CD4-positive, alpha-beta T cell treated with Interleukin-2 at 100 ng/mL for 4 hours (primary cell): ENCODE measurements at places on chromosomes 2 and 18.

GRCh38 chr2:38712871-38713270, 38.3 kb downstream of the SRSF7 start:
- no peak for DNase-seq

DNA sequence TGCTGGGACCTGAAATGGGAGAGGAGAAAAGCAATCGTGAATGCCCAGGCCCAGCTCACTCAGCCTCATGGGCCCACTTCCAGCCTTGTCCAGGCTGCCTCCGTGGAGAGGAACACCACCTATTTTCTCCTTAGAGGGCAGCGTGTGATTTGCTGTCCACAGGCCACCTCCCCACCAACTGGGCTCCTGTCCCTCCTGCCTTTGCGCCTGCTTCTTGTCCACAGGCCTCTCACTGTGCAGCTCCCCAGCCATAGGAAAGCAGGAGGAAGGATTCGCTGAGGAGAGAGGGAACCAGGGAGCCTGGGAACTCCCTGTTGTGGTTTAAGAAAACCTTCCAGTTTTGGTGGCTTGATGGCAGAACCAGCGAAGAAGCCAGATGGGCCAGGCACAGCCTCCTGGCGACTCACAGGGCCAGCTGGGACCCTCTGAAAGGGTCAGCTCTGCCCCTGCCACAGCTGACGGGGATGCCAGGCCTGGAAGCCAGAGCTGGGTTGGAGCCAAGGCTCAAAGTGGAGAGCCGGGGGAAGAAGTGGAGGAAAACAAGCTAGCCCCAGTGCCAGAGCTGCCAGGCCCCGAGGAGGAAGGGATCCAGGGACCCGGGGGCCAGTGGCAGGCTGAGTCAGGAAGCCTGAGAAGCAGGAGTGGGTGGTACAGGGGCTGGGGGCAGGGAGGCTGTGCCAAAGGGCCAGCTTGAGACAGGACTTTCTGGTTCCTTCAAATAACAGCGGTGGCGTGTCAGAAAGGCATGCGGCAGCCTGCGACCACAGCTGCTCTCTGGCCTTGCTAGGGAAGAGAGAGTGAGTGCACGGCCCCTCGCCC, 9.9 kb downstream of the TMBIM1 start:
- DNase-seq: no peak

DNA sequence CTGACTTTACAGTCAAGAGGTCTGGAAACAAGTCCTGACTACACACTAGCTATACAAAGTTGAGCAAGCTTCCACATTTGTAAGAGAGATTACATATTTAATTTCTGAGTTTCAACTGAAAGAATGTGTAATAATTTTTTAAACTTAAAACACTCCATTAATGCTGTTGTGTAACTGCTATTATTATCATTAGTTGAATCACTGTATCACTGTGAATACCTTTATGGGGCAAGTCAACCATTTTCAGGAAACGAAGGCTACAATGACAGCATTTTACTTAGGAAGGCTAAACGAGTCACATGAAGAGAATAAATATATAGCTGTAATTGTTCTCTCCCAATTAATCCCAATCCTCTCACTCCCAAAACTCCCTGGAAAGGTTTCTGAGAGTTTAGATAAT, 46.3 kb downstream of the TRIP12 start:
- no peak for DNase-seq

DNA sequence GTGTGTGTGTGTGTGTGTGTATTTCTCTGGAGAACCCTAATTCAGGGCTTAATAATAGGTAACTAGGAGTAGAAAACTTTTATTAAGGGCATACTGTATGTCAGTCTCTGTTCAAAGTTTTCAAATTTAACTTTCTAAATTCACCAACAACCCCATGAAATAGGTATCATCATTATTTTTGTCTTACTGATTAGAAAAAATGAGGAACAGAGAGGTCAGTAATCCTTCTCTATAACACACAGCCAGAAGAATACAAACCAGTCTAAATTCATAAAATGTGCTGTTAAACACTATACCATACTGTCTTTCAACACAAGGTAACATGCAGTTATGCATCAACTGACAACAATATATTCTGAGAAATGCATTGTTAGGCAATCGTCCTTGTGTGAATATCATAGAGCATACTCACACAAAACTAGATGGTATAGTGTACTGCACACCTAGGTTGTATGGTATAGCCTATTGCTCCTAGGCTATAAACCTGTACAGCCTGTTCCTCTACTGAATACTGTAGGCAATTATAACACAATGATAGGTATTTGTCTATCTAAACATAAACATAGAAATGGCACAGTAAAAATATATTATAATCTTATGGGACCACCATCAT, 143.1 kb downstream of the PTH2R start:
- no peak for DNase-seq

DNA sequence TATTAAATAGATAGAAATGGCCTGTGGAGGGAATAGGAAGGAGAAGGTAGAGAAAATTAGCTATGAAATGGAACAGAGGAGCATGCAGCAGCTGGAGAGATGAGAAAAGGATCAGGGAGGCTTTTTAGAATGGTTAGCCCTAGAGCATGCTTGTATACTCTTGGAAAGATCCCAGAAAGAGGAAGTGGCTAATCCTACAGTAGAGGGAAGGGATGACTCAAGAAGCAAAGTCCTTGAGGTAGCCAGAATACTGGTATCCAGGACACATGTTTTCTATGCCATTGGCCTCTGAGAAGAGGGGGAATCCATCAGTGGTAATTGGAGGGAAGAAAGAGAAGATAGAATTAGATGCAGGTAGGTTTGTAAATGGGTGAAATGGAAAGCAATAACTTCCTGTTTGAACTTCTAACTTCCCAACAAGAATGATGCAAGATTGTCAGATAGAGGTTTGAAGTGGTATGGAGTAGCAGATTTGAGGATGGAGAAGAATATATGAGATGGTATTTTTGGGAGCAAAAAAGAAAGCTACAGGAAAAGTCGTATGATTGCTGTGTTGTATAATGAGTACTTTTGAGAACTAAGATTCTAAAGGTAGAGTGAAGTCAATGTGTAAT, 17.1 kb upstream of the OSBPL6 start:
- no peak for DNase-seq

- DNase-seq: no peak
These were observed 355.2 kb upstream of the TRIB2 start for GRCh38 chr2:12361506-12361905.

GRCh38 chr18:4541588-4541987, 86.5 kb upstream of the DLGAP1 start:
- no peak for DNase-seq

GRCh38 chr18:13258921-13259320, 40.4 kb downstream of the LDLRAD4 start:
- no peak for DNase-seq

DNA sequence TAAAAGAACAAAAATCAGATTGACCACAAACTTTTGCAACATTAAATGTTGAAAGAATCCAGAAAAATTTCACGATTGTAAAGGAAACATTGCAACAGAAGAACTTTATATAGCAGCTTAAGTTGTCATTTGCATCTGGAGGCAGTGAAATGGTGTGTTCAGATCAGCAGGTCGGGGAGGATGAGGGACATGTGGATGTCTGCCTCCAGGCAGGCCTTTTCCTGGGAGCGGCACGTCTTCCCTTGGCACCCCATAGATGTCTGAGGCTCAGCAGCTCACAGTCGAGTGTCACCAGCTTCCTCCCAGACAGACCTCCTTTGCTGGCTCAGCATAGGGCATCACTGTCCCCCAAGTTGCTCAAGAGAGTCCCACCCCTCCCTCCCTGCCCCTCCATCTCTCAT, 44.3 kb upstream of the ASB1 start:
- DNase-seq: no peak

GRCh38 chr2:118520246-118520645, 327.2 kb downstream of the EN1 start:
- DNase-seq: no peak

DNA sequence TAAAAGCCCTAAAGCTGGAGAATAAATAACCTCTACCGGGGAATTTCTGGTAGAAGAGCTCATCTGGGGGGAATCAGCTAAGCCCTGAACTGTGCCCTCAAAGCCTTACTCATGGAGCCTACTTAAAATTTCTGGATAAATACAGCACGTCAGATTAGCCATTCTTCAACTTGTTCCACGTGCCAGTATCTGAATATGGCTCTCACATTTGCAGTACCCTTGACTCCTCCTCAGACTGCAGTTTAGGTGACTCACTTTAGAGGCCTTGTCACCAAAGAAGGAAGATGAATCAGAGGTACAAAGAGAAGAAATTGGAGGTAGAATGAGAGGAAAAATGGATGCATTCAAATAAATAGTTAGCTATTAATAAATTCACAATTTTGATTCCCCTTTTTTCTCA, 34.6 kb upstream of the POTEC start:
- DNase-seq: no peak

- DNase-seq: no peak
These were observed 45.9 kb downstream of the TMEM237 start for GRCh38 chr2:201597397-201597796.

GRCh38 chr2:204477358-204477950, 67.8 kb upstream of the PARD3B start:
- no peak for DNase-seq

DNA sequence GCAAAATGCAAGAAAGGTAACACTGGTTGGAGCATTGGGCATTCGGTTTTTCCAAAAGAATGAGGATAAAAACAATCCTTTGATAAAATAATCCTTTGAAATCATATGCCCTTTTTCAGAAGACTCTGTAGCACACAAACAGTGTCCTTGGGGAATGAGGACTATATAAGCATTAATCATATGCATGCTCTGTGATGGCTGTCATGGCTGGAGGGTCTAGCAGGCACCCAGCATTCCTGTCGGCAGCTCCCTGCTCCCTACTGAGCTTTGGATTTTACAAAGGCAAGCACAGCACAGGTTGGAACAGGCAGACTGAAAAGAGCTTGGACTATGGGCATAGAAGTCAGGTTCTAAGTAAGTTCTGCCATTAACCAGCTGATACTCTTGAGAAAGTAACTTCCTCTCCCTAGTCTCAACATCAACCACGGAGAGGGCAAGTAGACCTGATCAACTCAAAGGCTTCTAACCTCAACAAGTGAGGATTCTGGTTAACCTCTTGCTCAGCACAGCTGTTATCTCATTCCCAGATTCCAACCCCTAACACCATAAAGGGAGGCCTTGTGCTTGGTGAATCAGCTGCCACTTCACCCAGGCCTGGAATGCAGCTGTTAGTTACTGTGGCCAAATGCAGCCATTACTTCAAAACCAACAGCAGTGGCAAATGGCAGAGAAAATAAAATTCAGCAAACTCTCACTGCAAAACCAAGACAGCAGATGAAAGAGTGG, 29.5 kb downstream of the GALNT14 start:
- DNase-seq: no peak

GRCh38 chr2:28492282-28492681, 3.6 kb upstream of the PLB1 start:
- no peak for DNase-seq

- DNase-seq: no peak
These were observed 24.3 kb downstream of the RNU4ATAC start for GRCh38 chr2:121555008-121555407.

GRCh38 chr2:207241198-207241597, 75.5 kb upstream of the KLF7 start:
- DNase-seq: no peak

DNA sequence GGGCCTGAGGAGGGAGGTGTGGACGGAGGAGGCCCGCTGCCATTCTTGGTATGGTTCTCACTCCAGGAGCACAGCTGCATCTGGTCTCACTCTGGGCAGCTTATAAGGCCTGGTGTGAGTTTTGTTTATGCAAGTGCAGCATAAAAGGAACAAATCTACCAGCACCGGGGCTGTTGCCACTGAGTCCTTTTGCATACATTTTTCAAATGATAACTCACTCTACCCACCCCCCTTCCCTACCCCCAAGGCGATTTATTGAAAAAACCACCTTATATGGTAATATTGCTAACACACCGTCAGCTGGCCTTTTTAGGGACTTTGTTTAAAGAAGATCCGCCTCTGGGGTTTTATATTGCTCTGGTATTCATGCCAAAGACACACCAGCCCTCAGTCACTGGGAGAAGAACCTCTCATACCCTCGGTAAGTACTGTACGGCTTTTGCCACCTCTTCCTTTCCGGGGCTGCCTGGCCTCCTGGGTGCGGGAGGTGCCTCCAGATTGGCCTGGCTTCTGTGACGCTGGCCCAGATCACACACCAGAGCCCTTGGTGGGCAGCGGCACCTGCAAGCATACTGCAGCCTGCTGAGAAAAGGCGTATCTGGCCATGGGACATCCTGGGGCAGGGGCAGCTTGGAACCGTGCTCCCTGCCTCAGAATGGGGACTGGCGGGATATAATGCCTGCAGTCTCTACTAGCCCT, at the start of gene ACTG2:
TSS of gene ACTG2 (plus strand) at position 378 of the 699 bp plus-strand sequence. CDS start 8,304 bp downstream, outside the sequence.
- no peak for DNase-seq
